ENCODE measurements at places on chromosomes 7 and 10.

DNA sequence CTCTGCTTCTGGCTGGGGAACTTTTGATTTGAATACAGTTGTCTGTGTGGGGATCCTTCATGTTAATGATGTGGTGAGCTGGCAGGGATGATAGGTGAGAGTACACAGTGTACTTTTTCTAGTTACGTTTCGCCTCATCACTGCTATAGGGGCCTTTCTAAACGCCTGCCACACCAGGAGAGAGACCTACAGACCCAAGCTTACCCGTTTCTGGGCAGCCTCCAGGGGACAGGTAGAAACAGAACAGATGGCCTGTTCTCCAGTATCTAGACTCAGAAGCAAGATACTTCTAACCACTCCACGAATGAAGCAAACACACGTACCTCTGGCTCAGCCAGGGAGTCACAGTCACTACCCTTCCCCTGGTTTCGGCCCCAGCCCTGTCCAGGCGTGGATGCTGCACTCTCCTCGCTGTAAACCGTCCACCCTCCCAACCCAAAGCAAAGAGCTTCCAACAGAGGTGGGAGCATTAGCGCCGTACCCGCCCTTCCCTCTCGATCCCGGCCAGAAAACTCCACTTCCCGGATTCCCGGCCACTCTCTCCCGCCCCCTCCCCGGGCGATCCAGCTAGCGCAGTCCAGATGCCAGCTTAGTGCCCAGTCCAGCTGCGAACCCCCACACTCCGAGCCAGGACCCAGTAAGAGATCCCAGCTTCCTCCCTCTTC lies 1.2 kb downstream of the CCDC6 start:
- DNase-seq = no peak

DNA sequence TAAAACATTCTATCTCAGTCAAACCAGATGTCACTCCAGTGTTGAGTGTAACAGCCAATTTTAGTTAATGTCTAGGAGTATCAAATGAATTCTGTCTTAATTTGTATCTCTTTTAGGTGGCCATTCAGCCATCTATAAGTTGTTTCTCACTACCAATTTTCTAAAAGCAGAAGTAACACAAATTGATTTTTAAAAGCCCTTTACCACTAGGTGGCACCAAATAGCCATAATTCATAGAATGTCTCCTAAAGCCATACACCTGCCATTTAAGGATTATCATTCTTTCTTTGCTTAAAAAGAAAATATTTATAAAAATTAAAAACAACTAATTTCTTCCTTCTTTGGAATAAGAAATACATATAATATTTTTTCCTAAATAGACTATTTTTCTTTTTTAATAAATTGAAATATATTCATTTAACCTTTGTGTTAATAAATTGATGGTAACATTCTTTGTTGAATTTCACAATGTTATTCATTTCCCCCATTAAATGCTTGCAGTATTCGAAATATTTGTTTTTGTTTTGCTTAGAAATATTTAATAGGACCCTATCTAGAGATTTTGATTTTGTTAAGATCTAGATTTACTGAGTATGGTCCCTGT lies 107.8 kb upstream of the PPP1R3A start:
- DNase-seq = no peak

GRCh38 chr7:137958470-137959431 lies 43.1 kb downstream of the CREB3L2 start:
- no peak for DNase-seq

DNA sequence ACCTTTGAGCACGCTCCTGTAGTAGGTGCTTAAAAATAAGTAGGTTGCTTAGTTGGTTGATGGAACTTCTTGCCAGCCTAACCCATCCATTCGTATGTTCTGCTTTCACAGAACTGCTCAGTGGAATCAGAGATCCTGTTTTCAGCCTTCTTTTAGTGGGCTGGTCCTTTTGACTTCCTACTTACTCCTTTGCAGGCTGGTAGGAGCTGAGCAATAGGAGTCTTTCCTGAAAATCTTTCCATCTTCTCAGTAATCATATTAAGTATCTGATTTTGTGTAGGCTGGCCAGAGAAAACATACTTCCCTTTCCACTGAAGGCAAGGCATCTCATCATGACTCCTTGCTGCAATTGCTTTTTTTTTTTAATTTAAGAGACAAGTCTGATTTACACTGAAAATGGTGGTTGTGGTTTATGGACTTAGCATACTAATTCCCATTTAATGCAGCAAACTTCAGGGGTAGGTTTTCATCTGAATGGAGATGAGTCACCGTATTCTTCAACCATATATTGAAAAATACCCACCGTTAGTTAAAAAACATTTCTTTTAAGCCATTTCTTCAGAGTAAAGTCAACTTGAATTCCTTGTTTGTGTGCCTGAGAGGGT lies 208.0 kb downstream of the ZNF365 start:
- DNase-seq = no peak

DNA sequence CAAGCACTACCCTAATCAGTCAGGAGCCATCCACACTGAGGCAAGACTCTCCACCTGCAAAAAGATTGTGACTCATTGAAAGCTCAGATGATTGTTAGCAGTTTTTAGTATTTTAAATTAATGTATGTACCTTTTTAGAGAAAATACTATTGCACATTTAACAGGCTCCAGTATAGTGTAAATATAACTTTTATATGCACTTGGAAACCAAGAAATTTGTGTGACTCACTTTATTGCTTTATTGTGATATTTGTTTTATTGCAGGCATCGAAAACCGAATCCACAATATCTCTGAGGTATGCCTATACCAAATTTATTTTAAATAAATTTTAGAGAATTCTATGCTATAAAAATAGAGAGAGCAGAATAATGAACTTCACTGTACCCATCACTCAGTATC lies 122.0 kb downstream of the TEX36 start:
- DNase-seq = no peak

- DNase-seq = no peak
These were observed 198.1 kb upstream of the NFE2L3 start for GRCh38 chr7:25953859-25954258.

DNA sequence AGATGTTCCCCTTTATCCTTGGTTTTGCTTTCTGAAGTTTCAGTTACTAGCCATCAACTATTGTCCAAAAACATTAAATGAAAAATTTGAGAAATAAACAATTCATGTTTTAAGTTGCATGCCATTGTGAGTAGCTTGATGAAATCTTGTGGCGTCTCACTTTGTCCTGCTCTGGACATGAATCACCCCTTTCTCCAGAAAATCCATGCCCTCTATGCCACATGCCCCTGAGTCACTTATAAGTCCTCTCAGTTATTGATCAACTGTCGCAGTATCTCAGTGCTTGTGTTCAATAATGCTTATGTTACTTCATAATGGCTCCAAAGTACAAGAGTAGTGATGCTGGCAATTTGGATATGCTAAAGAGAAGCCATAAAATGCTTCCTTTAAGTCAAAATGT lies 208.0 kb upstream of the FERD3L start:
- no peak for DNase-seq

DNA sequence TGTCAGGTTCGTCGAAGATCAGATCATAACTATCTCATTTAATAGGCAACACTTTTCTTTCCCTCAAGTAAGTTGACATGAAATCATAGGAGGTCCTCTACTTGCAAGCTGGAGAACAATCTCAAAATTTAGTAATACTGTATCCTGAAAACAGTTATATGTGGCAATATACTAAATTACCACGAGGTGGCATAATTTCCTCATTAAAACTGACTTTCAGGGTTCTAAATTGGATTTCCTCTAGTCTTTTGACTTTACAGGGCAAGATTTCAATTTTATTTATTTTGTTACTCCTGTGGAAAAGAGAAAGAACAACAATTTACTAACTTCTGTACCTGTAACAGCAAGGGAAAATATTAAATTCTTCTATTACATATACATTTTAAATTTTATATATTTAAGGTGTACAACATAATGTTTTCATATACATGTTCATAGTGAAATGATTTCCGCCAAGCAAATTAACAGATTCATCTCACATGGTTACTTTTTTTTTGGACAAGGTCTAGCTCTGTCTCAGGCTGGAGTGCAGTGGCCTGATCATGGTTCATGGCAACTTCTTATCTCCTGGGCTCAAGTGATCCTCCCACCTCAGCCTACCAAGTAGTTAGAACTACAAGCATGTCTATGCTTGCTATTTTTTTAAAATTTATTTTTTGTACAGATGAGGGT lies 53.4 kb upstream of the CYP2C18 start:
- no peak for DNase-seq

- no peak for DNase-seq
These were observed 4.9 kb upstream of the KAT6B start for GRCh38 chr10:74821501-74821900.

DNA sequence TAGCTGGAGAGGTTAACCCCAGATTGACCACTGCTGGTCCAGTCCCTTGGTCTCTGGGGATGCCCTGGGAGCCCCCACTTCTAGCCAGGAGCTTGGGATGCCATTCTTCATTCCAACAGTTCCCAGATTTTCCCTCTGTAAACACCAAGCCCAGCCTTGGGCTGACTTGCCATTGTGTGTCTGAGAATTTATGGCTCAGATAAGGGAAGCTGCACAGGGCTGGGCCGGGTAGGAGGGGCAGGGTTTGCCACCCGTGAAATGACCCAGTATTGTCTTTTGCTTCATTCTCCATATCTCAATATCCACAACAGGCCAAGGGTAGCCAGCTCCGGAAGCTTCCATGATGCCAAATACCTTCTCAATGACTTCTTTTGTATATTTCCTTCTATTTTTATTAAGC lies 32.1 kb downstream of the AFAP1L2 start:
- no peak for DNase-seq

DNA sequence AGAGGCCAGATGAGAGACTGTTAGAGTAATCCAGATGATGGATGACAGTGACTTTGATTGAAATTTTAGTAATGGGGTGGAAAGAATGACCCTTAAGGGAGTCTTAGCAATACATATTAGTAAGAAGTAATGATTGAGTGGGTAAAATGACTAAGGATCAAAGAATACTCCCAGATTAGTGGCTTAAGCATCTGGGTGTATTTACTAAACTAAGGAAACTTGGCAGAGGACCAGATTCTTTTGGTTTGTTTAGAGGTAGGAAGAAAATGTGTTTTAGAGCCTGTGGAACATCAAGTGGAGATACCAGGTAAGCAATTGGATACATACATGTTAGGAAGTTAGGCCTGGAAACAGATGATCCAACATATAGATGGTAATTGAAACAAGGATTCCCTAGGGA lies 58.8 kb upstream of the ADRA2A start:
- DNase-seq = no peak

GRCh38 chr10:113613427-113613826 lies 50.4 kb downstream of the NRAP start:
- DNase-seq = no peak

DNA sequence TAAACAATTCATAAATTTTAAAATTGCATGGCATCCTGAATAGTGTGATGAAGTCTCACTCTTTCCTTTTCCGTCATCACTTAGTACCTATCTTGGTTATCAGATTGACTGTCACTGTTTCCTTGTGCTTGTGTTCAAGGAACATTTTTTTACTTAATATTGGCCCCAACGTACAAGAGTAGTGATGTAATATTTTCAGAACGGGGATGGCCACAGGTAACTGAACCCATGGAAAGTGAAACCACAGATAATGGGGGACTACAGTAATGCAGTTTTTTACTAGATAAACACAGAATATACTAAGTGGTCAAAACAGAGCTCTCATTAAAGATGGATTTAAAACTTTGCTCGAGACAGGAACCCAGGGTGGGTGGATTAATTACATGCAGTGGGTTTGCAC lies 85.4 kb downstream of the MACC1 start:
- no peak for DNase-seq

DNA sequence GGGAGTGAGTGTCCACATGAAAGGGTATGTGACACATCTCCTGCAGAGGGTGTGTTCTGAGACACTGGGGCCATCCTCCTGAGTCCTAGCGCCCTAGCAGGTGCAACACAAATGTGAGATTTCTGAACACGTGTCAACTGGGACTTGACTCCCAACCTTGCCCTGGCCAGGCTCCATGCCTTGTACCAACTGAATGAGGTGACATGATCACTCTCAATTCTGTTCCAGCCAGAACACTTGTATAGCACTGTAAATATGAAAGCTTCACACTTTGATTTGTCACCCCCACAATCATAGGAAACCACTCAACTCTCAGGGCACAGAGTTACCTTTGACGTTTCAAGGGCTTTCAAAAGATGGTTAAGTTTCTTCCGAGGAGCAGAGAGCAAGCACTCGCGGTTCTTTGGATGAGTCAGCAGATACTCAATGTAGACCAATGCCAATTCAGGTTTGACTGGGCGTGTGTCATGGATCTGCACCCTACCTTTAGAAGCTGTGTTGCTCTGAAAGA lies 48.6 kb downstream of the NCAPG2 start:
- DNase-seq = no peak

- DNase-seq = peak; percentile 54
These were observed 11.8 kb upstream of the DRGX start for GRCh38 chr10:49407552-49408137.

- DNase-seq = no peak
These were observed 64.5 kb downstream of the ST7 start for GRCh38 chr7:117017702-117018266.

- DNase-seq = no peak
These were observed 11.4 kb downstream of the NET1 start for GRCh38 chr10:5423771-5424170.

- DNase-seq = no peak
These were observed 377.6 kb downstream of the PHTF2 start for GRCh38 chr7:78176171-78176570.

DNA sequence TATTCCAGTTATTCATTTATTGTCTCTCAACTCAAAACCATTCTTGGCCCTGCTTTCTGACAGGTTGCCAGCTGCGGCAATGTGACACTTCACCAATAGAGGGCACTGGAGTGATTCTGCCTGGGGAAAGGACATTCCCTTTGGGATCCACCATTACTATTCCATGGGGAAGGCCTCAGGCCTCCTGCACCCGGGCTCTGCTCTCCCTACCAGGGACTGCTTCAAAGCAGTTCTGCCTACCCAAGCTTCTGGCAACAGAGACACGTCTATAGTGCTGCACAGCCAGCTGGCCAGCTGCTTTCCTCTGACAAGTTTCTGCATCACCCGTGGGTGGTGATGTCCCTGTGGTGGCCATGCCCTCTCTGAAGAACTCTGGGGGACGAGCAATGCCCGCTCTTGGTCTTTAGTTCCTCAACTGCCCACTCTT lies 163.8 kb downstream of the ELMO1 start:
- DNase-seq = peak; percentile 25

DNA sequence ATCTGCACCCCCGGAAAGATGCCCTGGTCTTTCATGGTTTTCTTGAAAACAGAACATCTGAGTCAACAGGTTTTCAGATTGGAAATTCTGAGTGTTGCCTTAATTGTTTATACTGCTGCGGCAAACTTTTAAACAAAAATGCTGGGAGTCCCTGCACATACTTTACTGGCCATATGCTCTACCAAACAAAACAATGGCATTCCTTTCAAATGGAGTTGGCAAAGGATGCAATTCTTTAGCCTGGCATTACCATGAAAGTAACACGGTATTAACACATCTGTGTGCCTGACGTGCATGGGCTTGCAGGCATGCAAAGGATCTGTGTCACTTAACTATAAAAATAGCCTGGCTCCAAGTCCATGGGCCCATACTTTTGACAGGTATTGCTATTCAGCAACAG lies 4.2 kb downstream of the INHBA start:
- DNase-seq = no peak

GRCh38 chr10:21399392-21400035 lies 126.0 kb downstream of the SKIDA1 start:
- DNase-seq = no peak

GRCh38 chr7:44074349-44074695 lies 8.0 kb downstream of the POLM start:
- DNase-seq = no peak
